H4 (cell line): ENCODE measurements at places on chromosomes 16 and 17. TPM values are rescaled to one million over a fixed set of nuclear protein-coding genes. Genes with fewer than 3 reads are reported as not detected.

SLC6A2 gene
- total RNA-seq: not detected in 2 replicates

DNA sequence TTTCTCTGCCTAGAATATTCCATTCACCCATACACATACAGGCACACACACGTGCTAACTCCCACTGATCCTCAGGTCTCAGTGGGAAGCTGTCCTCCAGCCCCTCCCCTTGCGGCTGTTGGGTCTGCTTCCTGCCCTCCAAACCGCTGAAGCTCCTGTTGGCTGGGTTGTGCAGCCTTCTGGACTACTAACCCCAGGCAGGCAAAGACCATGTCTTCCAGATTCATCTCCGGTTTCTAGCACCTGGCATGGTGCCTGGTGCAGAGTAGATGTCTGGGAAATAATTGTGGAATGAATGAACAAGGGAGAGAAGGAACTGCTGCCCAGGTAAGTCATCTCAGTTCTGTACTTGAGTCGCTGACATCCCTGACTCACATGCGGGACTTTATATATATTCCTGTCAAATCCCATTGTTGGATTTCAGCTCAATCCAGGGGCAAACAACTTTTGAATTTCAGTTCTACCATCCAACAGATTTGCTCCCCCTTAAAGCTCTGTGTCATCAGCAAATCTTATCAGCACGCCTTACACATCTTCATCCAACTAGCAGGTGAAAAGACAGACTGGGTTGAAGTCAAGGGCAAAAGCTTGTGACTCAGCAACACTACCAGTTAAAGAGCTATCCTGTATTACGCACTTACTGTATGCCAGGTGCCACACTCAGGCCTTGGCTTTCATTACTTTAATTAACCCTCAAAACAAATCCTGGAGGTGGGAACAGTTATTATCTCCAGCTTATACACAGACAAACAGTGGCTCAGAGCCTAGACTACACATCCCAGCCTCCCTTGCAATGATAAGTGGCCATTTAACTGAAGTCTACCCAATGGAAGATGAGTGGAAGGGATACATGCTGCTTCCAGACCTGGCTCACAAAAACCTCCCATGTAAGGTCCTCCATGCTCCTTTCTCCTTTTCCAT, 51.1 kb downstream of the SRCIN1 start:
- peak; percentile 25 for DNase-seq

DNA sequence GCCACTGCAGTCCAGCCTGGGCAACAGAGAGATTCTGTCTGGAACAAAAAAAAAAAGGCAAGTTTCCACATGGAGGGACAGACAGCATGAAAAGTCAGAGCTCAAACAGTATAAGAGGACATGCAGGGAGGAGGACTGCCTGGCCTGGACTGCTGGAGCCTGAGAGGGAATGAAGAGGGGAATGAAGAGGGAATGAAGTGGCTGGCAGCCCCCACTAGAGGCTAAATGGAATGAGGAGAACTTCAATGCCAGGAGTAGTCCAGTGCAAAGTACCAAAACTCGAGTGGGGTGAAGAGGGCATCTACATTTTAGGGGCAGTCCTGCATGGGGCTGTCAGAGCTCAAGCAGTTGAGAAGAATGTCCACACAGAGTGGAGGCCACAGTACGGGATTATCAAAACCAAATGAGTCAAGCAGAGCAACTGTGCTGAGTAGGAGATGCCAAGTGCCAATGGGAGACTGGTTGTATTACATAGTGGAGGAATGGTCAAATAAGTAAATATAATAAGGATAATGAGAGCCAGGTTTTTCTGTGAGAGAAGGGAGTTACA, 22.9 kb downstream of the IKZF3 start:
- DNase-seq: no peak

- no peak for DNase-seq
Observed at GRCh38 chr17:30210366-30210765, 25.1 kb downstream of the SLC6A4 start.

- DNase-seq: no peak
Observed at GRCh38 chr17:73187203-73187769, 5.6 kb upstream of the COG1 start.

- DNase-seq: no peak
Observed at GRCh38 chr16:60302261-60302660, 1568.1 kb upstream of the GOT2 start.

- DNase-seq: no peak
Observed at GRCh38 chr16:79062821-79063220, 537.7 kb downstream of the MAF start.

GRCh38 chr17:35808240-35808961, 883 bp upstream of the TAF15 start:
- peak; percentile 22 for DNase-seq
